ENCODE measurements at places on chromosomes 12 and 14. TPM values are rescaled to one million over a fixed set of nuclear protein-coding genes. Genes with fewer than 3 reads are reported as not detected.

Gene KLHDC1
- 2.7 TPM for total RNA-seq

DNA sequence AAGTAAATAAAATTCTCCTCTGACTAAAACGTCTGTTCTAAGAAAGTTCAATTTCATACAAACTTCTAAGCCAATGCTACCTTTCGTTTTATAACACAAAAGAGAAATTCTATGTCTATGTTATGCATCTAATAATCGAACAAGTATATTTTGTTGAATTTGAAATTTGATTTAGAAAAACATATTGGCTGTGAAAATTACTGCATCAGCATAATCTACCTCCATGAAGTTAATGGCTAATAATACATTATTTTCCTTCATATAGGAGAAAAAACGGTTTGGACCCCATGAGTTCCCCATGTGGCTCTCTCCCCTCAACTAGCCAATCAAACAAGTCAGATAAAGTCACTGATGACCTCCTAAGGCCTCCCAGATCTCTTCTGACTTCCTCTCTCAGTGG is 106.5 kb downstream of the KCNH5 start:
- DNase-seq: no peak

DNA sequence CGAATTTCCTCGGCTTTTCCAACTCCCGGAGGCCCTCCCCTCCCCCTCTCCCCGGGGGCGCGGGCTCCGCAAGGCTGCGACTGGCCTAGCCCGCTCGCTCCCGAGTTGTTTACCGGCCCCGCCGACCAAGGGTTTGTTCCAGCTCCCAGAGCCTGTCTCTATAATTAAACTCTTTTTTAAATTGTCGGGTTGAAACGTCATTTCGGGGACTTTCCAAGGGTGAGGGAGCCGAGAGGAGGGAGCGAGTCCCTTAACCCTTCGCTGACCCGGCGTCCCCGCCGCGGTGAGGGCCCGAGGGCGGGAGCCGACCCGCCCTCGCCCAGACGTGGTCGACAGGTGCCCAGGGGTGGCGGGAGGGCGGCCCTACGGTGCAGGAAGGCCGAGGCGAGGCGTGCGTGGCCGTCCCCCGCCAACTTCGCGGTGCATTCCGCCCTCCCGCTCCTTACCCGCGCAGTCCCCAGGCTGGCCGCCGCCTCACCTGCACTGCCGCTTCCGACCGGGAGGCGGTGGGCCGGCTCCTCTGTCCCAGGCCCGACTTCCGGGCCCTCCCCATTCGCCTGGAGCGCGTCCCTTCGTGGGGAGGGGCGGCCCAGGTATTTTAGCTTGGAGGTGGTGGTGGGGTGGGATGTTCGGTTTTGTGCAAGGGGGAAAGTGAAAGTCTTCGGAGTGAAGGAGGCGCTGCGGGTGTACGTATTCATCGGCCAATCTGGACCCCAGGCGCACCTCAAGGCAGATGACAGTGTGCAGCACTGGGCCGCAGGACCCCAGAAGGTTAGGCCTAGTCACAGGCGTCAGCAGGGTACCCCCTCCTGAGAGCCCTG is 2.9 kb upstream of the ZFP36L1 start:
- DNase-seq: peak; percentile 87

DNA sequence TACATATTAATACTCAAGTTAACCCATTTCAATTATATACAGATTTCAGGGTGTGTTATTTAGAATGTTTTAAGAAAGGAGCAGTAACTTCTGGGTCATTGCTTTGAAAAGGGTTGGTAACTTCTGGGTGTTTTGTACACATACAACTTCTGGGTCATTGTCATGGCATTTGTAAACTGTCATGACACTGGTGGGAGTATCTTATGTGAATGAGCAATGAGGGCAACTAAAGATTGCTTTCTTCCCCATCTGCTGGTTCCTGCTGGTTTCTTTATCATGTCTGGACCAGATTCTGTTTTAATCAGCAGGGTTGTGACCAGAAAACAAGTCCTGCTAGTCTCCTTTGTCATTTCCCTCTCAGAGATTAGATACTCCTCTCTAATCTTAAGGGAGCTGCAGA is 713.3 kb downstream of the LRFN5 start:
- DNase-seq: no peak

Measured in mucosa of descending colon (tissue), 3 donors.